Stimulated activated CD8-positive, alpha-beta memory T cell treated with anti-CD3 and anti-CD28 coated beads, Interleukin-7, amount 100 ng/mL, for 24 hours (primary cell): ENCODE measurements at places on chromosomes 6 and 20.
A peak's percentile ranks its signal among the peaks of the same experiment; 100 is the strongest.

GRCh38 chr6:163260111-163260895 is 154.2 kb upstream of the QKI start:
- DNase-seq: no peak

DNA sequence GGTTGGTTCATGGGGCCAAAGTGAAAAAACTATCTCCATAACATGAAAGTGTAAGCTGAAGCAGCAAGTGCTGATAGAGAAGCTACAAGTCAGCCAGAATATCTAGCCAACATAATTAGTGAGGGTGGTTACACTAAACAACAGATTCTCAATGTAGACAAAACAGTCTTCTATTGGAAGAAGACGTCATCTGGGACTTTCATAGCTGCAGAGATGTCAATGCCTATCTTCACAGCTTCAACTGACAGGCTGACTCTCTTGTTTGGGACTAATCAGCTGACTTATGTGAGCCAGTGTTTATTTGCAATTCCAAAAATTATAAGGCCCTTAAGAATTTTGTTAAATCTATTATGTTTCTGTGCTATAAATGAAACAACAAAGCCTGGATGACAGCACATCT is 63.2 kb downstream of the GMDS start:
- DNase-seq: no peak

- no peak for DNase-seq
Observed at GRCh38 chr6:167737205-167737830, 89.4 kb upstream of the AFDN start.

- DNase-seq: no peak
Observed at GRCh38 chr20:39800548-39800947, 838.4 kb downstream of the DHX35 start.

- no peak for DNase-seq
Observed at GRCh38 chr6:97392735-97393134, 109.7 kb upstream of the MMS22L start.

GRCh38 chr6:130858498-130859160 is 31.4 kb downstream of the SMLR1 start:
- no peak for DNase-seq

GRCh38 chr20:15565786-15566185 is 1007.5 kb downstream of the KIF16B start:
- DNase-seq: no peak

- DNase-seq: no peak
Observed at GRCh38 chr6:75204959-75205775, 686 bp downstream of the COL12A1 start.

DNA sequence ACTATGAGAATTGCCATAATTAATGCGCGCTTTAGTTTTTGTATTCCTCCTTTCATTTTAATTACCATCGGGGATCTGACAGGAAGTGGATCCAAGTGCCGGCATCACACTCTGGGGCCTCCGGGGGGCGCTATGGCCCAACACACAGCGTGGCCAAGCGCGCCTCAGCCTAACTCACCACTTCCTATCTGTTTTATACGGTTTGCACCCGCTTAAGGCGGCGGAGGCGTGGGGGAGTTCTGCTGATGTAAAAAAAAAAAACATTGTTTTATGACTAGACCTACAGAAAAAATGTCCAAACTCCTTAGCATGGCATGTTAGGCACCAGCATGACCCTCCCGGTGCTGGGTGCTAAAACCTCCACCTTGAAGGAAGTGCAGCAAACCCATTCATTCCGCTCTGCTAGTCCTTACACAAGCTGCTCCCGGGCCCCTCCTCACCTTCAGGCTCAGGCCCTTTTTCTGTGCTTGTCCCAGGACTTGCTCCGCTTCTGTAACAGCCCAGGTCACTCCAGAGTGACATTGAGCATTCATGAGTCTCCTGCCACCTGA is 4.5 kb upstream of the EBF4 start:
- DNase-seq: peak; percentile 50

- DNase-seq: no peak
Observed at GRCh38 chr6:48080227-48081009, 30.6 kb downstream of the PTCHD4 start.

DNA sequence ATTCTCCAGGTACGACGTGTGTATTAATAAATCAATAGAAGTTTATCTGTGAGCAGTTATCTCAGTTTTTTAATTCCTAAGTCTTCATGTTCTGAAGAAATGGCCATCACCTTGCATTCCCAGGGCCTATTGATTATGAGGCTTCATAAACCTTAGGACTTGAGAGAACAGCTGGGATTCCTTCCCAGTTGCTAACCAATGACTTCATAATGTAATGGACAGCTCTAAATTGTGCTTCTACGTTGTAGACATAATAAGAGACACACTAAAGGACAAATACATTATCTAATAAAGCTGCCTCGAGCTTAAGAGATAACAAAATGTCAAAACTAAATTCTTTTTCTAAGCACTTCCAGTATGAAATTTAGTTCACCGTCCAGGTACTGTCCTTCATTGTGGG is 30.6 kb downstream of the TSHZ2 start:
- DNase-seq: no peak

DNA sequence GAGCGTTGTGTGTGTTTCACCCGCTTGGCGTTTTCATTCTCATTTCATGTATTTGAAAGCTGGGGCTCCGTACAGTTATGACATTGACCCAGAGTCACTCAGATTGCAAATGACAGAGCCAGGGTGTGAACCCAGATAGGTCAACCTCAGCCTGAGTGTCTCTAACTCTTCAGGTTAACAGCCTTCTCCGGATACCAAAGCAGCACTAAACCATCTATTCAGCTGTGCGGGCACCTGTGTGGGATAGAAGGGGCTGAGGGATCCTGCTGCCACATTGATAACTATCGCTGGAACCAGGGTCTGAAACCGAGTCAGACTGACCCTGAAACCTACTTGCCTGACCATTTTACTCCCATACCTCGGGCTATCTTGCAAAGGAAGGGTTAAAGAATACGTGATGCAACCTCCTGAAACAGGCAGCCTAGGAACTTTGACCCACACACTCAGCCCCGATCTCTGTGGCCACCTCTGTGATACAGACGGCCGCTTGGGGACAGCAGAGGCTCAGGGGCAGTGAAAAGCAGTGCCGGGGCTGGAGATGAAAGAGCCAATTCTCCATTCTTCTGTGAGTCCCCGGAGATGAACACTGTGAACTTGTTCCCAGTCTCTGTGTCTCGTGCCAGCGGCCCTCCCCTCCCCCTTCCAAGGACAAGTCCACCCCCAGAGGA is 233.5 kb upstream of the QKI start:
- no peak for DNase-seq

GRCh38 chr6:13778028-13778427 is 36.3 kb downstream of the MCUR1 start:
- DNase-seq: no peak

- no peak for DNase-seq
Observed at GRCh38 chr20:17825252-17825959, 125.6 kb downstream of the BANF2 start.

GRCh38 chr20:56826306-56826704 is 197.2 kb downstream of the TFAP2C start:
- DNase-seq: no peak

DNA sequence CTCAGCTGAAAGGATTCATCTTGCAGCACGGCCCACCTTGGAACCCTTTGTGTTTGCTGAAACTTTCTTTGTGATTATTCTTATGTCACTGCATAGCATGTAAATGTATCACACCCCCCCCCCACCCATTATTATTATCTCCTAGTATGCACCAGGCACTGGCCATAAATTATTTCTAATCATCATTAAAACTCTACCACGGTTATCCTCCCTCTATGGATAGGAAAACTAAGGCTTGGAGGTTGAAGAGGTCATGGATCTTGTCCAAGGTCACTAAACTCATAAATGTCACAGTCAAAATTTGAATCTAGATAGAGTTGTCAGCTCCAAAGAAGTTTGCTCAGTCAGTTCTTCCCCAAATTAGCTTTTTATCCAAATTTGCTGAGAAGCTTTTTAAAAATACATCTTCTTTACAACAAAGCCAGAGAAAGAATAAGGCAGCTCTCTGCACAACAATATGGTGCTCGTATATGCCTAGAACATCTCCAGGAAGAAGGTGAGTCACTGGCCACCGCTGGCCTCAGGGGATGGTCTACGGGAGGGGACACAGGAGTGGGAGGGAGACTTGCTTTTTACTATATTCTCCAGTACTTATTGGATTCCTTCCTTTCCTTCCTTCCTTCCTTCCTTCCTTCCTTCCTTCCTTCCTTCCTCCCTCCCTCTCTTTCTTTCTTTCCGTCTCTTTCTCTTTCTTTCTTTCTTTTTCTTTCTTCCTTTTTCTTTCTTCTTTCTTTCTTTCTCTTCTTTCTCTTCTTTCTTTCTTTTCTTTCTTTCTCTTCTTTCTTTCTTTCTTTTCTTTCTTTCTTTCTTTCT is 134.5 kb downstream of the VEGFA start:
- no peak for DNase-seq

- no peak for DNase-seq
Observed at GRCh38 chr20:36201198-36201597, 35.1 kb upstream of the AAR2 start.

GRCh38 chr6:154740658-154741057 is 7.4 kb downstream of the SCAF8 start:
- DNase-seq: no peak

DNA sequence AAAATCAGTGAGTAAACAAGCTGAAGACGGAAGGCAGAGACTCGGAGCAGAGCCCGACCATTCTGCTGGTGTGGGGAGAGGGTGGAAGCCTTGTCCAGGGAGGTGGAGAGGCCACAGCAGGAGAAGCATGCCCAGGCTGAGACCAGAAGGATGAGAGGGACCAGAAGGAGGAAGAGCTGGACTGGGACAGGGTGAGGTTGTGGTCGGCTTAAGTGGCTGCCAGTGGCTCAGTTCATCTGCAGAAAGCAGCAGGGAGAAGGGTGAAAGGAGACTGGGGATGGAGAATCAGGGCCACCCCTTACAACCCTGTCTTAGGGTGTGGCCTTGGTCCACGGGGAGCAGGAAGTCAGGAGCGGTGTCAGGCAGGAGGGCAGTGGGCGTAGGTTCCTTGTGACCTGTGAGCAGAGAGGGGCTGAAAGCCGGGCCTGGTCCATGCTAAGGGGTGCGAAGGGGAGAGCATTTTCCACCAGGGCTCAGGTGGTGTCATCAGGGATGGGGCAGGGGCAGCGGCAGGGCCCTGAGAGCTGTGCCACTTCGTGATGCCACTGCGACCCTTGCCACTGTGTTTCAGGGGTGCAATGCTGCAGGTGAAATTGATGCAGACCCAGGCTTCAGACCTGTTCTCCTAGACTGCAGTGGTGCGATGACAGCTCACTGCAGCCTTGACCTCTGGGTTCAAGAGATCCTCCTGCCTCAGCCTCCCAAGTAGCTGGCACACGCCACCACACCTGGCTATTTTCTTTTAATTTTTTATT is 81.1 kb downstream of the TTLL2 start:
- DNase-seq: no peak
